ENCODE measurements at places on chromosomes 12 and 14.

GRCh38 chr12:131860472-131861260 lies 32.5 kb downstream of the MMP17 start:
- peak; percentile 20 for DNase-seq

DNA sequence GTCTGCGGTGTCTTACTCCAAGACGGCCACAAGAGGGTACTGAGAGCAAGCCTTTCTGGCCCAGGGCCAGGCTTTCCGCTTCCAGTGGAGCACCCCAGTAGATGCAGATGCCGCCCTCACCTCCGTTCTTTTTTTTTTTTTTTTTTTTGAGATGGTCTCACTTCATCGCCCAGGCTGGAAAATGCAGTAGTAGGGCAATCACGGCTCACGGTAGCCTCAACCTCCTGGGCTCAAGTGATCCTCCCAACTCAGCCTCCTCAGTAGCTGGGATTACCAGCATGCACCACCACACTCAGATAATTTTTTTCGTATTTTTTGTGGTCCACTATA lies 5.6 kb upstream of the LBHD2 start:
- peak; percentile 37 for DNase-seq

GRCh38 chr14:33634631-33635030 lies 316.2 kb downstream of the EGLN3 start:
- no peak for DNase-seq

GRCh38 chr12:124534776-124535740 lies 32.4 kb downstream of the NCOR2 start:
- no peak for DNase-seq

GRCh38 chr14:105487449-105487985 lies 831 bp downstream of the CRIP1 start:
- DNase-seq = no peak

- no peak for DNase-seq
Observed at GRCh38 chr14:79098324-79098723, 928.2 kb downstream of the NRXN3 start.

- DNase-seq = no peak
Observed at GRCh38 chr12:90048918-90049317, 340.3 kb upstream of the ATP2B1 start.

- DNase-seq = no peak
Observed at GRCh38 chr14:99846808-99847207, 53.6 kb downstream of the EML1 start.

GRCh38 chr12:70892593-70892992 lies 27.9 kb downstream of the PTPRR start:
- DNase-seq = no peak

- DNase-seq = no peak
Observed at GRCh38 chr12:64706857-64707256, 52.3 kb downstream of the GNS start.

DNA sequence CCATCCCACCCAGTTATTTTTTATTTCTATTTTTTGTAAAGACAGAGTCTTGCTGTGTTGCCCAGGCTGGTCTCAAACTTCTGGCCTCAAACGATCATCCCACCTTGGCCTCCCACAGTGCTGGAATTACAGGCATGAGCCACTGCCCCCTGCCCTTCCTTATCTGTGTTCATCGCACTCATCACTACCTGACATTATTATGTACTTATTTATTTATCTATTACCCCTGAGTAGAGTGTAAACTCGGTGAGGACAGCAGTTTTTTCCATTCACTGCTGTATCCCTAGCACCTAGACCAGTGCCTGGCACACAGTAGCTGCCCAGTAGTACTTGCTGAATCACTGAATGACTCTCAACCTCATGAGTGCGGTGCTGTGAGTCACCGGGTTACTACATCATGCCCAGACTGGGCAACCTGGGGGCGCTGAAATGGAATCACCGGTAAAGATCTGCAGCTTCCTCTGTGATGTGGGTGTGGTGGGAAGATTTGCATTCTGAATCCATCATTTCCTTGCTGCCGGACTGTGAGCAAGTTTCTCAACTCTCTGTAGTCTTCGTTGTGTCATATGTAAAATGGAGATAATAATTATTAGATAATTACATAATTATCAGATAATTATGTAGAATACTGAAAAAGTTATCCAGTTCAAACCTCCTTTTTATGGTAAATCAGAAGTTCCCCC lies 81.9 kb upstream of the USP44 start:
- no peak for DNase-seq

DNA sequence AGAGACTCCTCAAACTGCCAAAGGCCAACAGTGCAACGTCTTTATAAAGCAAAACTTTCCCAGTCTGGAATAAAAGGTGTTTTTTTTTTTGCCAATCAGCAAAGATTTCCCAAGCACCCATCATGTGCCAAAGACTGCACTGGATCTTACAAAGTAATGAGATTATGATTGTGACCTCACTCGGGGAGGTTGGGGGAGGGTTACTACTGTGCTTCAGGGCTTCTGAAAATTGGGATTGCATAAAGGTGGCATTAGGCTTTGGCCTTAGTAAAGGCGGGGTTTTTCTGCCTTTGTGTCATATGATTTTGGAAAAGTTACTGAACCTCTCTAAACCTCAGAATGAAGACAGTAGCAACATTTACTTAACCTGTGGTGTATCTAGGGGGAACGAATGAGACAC lies 233.8 kb downstream of the DACT1 start:
- no peak for DNase-seq

- DNase-seq = peak; percentile 21
Observed at GRCh38 chr12:57340104-57340503, 89.1 kb upstream of the STAC3 start.

GRCh38 chr14:22189881-22190280 lies 399.1 kb downstream of the DAD1 start:
- DNase-seq = no peak

DNA sequence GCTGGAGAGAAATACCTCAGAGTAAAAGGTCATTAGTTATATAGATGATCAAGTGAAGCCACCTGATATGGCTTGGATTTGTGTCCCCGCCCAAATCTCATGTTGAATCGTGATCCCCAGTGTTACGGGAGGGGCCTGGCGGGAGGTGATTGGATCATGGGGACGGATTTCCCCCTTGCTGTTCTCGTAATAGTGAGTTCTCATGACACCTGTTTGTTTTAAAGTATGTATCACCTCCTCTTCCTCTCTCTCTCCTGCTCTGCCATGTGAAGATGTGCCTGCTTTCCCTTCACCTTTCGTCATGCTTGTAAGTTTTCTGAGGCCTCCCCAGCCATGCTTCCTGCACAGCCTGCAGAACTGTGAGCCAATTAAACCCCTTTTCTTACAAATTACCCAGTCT lies 124.8 kb downstream of the FOXA1 start:
- no peak for DNase-seq

DNA sequence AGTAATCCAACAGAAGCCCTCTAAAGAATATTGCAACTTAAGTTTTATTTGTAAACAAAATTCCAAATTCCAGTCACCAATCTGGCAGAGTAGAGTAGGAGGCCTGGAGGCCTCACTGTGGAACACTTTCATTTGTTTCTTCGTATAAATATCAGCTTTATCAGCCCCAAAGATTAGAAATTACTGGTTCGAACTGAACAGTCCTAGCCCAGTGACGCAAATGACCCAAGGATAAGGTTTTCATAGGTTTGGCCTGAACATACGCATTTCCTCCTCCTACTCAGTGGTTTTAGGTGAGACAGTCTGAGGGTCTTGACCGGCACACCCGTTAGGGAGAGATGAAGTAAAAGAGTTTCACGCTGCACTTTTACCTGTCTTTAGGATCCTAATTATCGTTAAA lies 1.7 kb downstream of the CDC42BPB start:
- DNase-seq = no peak

GRCh38 chr12:8675591-8676036 lies 13.0 kb upstream of the MFAP5 start:
- no peak for DNase-seq

DNA sequence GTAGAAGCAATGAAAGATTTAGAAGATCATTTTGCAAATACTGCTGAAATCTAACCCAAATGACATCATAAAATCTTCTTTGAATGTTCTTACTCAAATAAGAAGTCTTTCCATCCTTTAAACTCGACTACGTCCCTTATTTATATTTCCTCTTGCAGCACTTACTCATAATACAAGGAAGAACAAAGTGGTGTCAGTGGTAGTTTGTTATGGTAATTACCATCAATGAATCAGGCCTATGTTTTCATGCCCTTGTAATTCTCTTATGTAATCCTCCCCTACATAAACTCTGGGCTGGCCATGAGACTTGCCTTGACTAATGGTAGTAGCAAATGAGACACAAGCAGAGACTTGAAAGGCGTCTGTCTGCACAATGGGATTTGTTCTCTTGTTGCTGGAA lies 17.0 kb downstream of the EEA1 start:
- DNase-seq = no peak

DNA sequence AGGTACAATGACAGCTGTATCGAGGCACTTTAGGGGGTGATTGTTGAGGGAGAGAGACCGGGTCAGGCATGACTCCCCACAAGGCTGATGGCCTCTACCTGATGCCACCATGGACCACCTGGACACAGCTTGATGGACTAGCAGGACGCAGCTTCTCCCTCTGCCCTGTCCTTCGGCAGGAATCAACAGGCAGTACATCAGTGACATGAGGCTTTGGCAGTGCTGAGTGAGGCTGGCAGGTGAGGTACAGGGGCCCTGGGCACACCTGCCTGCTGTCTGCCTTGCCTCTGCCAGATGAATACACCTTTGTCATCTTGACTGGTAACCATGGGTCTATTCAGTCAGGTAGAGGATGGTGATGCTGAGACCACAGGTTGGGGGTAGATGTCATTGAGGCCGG lies 25.3 kb upstream of the ESRRB start:
- no peak for DNase-seq

DNA sequence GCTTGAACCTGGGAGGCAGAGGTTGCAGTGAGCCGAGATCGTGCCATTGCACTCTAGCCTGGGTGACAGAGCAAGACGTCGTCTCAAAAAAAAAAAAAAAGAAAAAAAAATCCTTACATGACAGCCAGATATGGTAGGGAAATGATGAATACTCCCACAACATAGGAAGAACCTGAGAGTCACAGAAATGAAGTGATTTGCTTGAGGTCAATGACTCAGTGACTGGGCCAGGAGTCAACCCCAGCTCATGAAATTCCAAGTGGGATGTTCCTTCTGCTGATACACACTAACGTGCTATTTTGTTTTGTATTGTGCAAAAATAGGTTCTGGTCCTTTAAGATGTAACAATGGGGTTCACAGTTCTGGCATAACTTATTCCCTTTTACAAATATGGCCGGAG lies 9.0 kb downstream of the RHOF start:
- no peak for DNase-seq

GRCh38 chr12:870378-870777 lies 79.1 kb downstream of the RAD52 start:
- no peak for DNase-seq

Measured in fibroblast of skin of left quadriceps (primary cell).